Activated CD4-positive, alpha-beta T cell treated with anti-CD3 and anti-CD28 coated beads, Interleukin-2, amount 50 U/mL, for 24 hours (primary cell): ENCODE measurements at places on chromosomes 6 and 20.

- DNase-seq, result no peak
Observed at GRCh38 chr6:148578489-148578814, 168.4 kb upstream of the UST start.

DNA sequence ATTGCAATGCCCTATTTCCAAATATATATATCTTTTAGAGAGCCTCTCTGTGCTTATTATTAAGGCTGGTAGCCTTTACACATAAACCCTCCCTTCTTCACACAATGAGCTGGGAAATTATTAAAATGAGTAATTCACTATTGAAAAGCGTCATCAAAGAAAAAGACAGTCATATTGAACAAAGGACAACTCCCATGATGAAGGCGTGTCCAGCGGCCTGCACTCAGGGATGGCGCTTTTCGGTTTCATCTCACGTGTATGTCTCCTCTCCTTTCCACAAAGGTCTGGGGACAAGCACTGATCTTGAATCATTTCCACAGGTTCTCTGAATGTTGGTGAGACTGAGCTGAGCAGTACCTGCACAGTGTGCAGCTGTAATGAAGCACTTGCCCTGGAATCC, 3.5 kb downstream of the SERPINB9 start:
- no peak for DNase-seq

DNA sequence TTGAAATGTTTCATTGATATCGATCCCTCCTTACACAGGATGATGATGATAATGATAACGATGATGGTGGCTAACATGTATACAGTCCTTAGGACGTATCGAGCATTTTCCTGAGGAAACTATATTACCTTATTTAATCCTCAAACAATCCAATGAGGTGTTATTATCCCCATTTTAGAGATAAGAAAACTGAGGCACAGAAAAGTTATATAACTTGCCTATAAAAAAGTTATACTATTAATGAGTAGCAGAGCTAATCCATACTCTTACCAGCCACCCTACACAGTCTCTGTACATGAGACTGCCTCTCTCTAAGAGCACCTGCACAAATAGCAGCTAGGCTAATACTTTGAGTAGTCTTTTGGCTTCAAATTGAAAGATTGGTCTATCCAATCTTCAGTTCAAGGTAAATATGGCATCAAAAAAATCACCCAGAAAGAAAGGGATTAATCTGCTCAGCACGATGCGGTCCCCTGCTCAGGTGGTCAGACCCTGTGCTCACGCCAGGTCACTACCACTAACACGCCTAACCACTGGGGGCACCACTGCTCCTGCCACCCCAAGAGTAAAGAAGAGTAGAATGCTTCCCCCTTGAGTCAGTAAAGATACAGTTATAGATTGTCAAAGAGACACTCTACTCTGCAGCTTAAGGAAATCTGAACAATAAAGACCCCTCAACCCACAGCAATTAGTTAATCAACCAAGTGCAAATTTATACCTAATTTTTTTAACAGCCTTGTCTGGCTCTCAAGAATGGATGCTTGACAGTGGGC, 15.0 kb downstream of the GABBR1 start:
- no peak for DNase-seq

DNA sequence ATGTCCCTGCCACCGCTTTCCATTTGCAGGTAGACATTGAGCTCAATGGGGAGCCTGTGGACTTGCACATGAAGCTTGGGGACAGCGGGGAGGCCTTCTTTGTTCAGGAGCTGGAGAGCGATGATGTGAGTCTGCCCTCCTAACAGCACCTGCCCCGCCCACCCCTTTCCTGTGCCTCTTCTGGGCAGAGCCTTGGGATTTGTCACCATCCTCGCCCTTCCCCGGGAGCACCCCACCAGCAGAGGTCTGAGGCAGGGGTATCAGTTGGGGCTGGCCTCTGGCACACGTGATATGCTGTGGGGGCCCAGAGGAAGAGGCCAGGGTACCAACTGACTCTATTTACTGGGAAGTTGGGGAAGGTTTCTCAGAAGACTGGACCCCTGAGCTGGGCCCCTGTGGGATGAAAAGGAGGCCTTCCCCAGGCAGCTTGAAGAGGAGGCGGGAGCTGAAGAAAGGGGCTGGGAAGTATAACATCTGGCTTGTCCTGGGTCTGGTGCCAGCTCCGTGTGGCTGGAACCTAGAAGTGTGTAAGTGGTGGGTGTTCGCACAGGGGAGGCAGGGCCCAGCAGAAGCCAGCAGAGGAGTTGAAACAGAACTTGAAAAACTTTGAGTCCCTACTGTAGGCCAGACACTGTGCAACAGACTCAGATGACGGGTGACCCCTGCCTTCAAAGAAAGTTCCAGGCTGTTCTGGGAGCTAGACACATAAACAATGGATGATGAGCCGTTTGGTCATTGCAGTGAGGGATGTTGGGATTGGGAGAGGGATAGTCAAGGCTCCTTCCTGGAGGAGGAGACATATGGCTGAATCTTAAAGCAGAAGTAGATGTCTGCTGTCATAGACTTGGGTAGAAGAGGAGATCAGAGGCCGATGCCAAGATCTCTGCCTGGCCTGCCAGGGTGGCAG, 7.2 kb downstream of the LPIN3 start:
- DNase-seq, result no peak

DNA sequence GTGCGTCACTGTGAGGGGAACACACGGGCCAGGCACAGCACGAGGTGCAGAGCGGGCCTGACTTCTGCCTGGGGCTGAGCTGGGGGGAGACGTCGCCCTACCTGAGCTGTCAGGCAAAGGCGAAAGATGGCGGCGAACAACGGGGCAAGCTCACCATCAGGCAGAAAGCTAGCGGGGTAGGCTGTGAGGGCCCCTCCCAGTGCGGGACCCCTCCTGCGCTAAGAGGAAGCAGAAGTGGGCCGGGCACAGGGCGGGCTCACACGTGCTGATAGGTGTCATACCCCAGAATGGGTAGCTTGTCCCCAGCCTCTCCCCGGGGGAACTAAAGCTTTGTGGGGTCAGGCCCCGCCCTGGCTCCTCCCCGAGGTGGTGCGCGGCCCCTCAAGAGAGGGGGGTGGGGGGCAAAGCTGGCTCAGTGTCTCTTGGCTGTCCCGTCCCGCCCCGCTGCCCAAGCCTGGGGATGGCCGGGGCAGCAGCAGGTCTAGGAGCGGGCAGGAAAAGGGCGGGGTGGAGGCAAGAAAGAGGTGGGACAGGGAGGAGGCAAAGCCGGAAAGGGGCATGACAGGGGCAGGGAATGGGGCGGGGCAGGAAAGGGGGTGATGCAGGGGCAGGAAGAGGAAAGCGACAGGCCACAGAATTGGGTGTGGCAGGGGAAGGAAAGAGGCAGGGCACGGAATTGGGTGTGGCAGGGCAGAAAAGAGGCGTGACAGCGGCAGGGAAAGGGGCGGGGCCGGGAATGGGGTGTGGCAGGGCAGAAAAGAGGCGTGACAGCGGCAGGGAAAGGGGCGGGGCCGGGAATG, 14.7 kb downstream of the UCKL1 start:
- DNase-seq, result no peak

DNA sequence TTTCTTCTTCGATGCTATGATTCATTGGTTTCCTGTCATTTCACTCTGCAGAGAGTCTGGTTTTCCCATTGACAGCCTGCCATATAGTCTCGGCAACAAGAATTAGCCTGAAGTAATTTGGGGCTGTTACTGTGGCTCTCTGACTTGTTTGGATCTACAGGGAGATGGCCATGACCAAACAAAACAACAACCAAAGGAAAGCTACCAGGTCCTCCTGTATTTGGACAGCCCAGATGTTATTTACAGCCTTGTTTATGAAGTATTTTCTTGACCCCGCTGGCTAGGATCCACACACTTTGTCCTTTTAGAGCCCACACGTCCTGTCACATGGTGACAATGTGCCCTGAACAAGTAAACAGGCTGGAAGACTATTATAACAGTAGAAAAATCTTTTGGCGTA, 111.4 kb upstream of the PREP start:
- no peak for DNase-seq

- peak; percentile 82 for DNase-seq
Observed at GRCh38 chr20:53578492-53579222, 15.0 kb downstream of the ZNF217 start.
